ENCODE measurements at places on chromosomes 11 and 22.

DNA sequence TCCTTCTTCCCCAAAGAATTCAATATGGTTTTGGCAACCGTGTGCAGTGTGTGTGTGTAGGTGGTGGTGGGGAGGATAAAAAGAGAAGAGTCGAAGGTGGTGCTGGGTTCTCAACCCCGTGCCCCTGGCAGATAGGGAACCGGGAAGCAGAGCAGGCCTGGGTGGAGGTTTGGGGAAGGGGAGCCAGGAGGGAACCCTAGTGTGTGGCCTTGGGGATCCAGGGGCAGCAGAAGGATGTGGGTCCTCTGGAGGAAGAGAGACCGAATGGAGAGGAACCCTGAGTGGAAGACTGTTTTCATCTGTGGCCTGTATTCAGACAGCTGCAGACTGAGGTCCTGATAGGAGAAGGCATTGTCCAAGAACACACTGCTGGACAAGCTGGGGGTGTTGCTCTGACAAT lies 73.3 kb upstream of the B3GAT1 start:
- no peaks in the 10 kb centered on the region for H3K36me3 ChIP-seq
- H3K27me3 ChIP-seq = peaks cover 22% of the 10 kb centered on the region
- H3K27ac ChIP-seq = no peak overlapping the region
- H3K4me3 ChIP-seq = no peak overlapping the region
- ATAC-seq = no peak
- H3K4me1 ChIP-seq = no peaks in the 10 kb centered on the region

DNA sequence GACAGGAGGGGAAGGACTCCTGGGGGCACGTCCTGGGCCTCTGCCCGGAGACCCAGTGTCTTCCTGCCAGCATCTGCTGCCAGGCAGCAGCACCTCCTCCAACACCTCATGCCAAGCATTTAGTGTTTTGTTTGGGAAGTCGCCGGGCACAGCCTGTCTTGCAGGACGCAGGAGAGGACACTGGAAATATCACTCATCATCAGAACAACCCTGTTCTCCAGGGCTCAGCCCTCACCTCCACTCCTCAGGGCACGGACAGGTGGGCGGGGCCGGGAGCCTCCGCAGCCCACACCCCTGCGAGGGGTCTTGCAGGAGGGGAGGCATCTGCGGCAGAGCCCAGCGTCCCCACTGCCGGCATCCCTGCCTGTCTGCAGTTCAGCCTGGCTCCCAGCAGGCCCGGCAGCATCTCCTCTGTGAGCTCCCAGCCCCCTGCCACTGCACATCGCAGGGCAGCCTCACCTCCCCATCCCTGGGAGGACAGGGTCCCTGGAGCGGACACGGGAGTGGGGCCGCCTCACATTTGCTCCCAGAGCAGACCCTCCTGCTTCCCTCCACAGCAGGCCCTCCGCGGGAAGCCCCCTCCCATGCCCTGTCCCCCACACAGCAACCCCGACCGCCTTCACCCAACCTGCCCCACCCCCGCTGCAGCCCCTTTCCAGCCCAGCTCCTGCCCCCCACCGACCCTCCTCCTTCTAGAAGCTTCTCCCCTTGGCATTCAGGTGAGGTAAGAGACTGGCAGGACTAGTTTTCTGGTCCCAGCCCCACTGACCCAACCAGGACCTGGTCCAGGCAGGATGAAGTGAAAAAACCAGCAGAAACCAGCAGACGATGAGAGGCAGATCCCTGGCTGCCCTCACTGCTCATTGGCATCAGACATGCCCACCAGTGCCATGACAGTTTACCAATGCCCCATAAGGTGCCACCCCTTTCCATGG lies 72.7 kb downstream of the BRD1 start:
- no peak overlapping the region for H3K4me3 ChIP-seq
- no peak for ATAC-seq
- H3K36me3 ChIP-seq = no peaks in the 10 kb centered on the region
- H3K27ac ChIP-seq = no peak overlapping the region
- H3K27me3 ChIP-seq = peaks cover 62% of the 10 kb centered on the region
- H3K4me1 ChIP-seq = no peaks in the 10 kb centered on the region

GRCh38 chr22:16961477-16962186 lies 46.4 kb downstream of the GAB4 start:
- no peaks in the 10 kb centered on the region for H3K36me3 ChIP-seq
- no peaks in the 10 kb centered on the region for H3K27me3 ChIP-seq
- H3K4me3 ChIP-seq = no peak overlapping the region
- H3K27ac ChIP-seq = no peak overlapping the region
- no peaks in the 10 kb centered on the region for H3K4me1 ChIP-seq
- ATAC-seq = no peak

GRCh38 chr11:96275801-96276594 lies 67.0 kb downstream of the MAML2 start:
- no peaks in the 10 kb centered on the region for H3K36me3 ChIP-seq
- peaks cover 8% of the 10 kb centered on the region for H3K4me1 ChIP-seq
- H3K27ac ChIP-seq = no peak overlapping the region
- H3K4me3 ChIP-seq = no peak overlapping the region
- H3K27me3 ChIP-seq = no peaks in the 10 kb centered on the region

DNA sequence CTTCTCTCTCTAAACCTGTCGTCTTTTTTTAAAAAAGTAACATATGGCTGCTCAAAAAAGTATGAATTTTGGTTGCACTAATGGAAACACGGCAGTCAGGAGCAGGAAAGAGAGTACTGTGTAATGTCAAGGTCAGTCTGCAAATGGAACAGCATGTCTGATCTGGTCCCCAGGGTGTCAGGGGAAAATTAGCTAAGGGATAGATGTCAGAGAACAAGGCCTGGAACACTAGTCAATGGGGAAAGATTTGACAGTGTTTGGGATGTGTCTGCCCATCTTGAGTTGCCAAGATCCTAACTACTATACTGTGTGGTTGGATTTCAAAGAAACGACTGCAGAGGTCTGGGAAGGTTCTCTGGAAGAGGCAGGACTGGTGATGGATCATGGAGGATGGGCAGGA lies 65.7 kb upstream of the PHOX2A start:
- no peaks in the 10 kb centered on the region for H3K27me3 ChIP-seq
- no peak overlapping the region for H3K27ac ChIP-seq
- H3K4me3 ChIP-seq = no peak overlapping the region
- no peaks in the 10 kb centered on the region for H3K36me3 ChIP-seq
- no peaks in the 10 kb centered on the region for H3K4me1 ChIP-seq

DNA sequence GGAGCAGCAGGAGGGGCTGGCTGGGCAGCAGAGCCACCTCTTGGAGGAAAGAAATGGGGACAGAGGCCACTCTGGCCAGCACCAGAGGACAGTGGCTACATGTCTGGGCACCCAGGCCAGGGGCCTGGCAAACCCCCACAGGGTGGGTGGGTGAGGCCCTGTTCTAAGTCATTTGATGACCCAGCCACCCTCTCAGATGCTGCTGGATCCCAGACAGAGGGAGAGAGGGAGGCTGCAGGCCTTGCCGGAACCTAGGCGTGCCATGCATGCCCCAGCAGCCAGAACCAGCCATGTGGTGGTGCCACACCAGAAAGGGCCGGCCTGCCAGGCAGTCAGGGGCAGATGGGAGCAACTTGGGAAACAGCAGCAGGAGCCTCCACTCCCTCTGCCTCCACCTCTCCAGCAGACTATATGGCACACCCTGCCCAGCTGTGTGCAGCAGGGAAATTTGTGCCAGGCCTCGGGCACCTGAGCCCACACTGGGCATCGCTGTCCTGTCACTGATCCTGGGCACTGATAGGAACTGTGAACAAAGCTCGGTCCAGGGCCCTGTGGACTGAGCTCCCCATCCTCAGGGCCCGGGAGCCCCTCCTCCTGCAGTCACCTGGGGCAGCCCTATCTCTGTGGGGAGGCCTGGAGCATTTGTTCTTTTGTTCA lies 45.2 kb downstream of the RTN4R start:
- H3K27ac ChIP-seq = peak overlapping the region; percentile 24
- H3K36me3 ChIP-seq = no peaks in the 10 kb centered on the region
- no peak overlapping the region for H3K4me3 ChIP-seq
- H3K27me3 ChIP-seq = peaks cover 4% of the 10 kb centered on the region
- H3K4me1 ChIP-seq = peaks cover 19% of the 10 kb centered on the region

- H3K27me3 ChIP-seq = peaks cover 19% of the 10 kb centered on the region
- H3K36me3 ChIP-seq = no peaks in the 10 kb centered on the region
- H3K4me1 ChIP-seq = no peaks in the 10 kb centered on the region
- no peak for ATAC-seq
- no peak overlapping the region for H3K4me3 ChIP-seq
These were observed 1128.2 kb downstream of the BRD1 start for GRCh38 chr22:48699511-48699910.

- ATAC-seq = no peak
- H3K4me1 ChIP-seq = peaks cover 12% of the 10 kb centered on the region
- H3K36me3 ChIP-seq = no peaks in the 10 kb centered on the region
- H3K4me3 ChIP-seq = no peak overlapping the region
- no peak overlapping the region for H3K27ac ChIP-seq
These were observed 86.9 kb downstream of the UBASH3B start for GRCh38 chr11:122742301-122743018.

GRCh38 chr11:8288824-8289491 lies 25.3 kb upstream of the LMO1 start:
- ATAC-seq = no peak
- H3K4me3 ChIP-seq = no peak overlapping the region
- H3K4me1 ChIP-seq = peaks cover 10% of the 10 kb centered on the region

GRCh38 chr11:91673705-91674104 lies 550.9 kb upstream of the FAT3 start:
- H3K4me3 ChIP-seq = no peak overlapping the region
- no peaks in the 10 kb centered on the region for H3K27me3 ChIP-seq
- H3K4me1 ChIP-seq = no peaks in the 10 kb centered on the region
- no peak overlapping the region for H3K27ac ChIP-seq

DNA sequence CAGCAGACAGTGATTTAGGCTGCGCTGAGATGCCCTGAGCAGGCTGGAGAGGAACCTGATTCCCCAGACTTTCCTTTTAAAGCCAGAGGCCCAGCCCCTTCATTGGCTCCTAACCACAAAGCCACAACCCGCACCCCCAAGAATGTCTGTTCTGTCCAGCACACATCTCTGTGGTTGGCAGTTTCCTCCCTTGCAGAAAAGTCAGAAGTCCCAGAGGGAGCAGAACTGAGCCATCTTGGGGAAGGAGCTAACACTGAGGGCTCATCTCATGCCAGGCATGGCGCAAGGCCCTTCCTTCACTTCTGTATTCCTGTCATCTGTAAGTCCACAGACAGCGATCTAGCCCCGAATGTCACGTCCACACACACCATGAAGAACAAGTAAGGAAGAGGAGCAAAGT lies 97.1 kb upstream of the SYT13 start:
- no peak for ATAC-seq
- no peaks in the 10 kb centered on the region for H3K36me3 ChIP-seq
- no peak overlapping the region for H3K4me3 ChIP-seq
- peaks cover 32% of the 10 kb centered on the region for H3K27me3 ChIP-seq
- H3K4me1 ChIP-seq = peaks cover 11% of the 10 kb centered on the region

GRCh38 chr11:66101066-66101464 lies 31.0 kb downstream of the PACS1 start:
- peaks cover 13% of the 10 kb centered on the region for H3K4me1 ChIP-seq
- ATAC-seq = no peak
- no peak overlapping the region for H3K4me3 ChIP-seq
- H3K27ac ChIP-seq = no peak overlapping the region
- H3K36me3 ChIP-seq = no peaks in the 10 kb centered on the region

GRCh38 chr11:117799634-117800033 lies 2.6 kb upstream of the DSCAML1 start:
- H3K4me1 ChIP-seq = no peaks in the 10 kb centered on the region
- no peaks in the 10 kb centered on the region for H3K36me3 ChIP-seq
- no peak overlapping the region for H3K27ac ChIP-seq
- ATAC-seq = no peak
- no peak overlapping the region for H3K4me3 ChIP-seq
- peaks cover 36% of the 10 kb centered on the region for H3K27me3 ChIP-seq

DNA sequence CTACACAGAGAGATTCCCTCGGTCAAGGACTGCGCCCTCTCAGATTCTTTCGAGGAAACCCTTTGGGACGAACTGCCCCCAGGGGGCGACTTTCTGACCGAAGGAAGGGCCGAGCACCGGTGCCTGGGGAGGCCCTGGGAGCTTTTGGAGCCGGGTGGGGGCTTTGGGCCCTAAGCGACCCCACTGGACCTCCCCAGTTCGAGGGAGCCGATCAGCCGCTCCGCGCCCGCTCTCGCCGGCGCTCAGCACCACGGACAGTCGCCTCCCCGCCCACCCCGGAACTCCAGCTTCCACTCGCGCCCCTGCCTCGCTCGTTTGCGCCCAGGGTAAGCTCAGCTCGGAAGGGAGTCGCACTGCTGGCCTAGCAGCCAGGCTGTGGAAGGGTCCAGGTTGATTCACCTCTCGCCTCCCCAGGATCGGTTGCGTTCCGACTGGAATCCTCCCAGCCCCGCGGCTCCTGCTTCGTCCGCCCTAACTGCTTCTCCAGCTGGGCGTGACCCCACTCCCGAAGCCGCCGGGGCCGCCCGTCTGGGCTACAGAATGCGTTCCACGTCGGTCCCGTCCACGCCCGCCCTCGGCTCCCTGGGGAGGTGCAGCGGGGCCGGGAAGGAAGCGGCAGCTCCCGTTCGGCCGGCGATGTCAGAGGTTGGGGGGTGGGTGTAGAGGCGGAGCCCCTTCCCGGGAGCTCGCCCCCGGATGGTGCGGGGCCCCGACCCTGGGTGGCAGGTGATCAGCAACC lies 428 bp downstream of the SCN3B start:
- peak overlapping the region; percentile 24 for H3K4me3 ChIP-seq
- H3K27ac ChIP-seq = peak overlapping the region; percentile 59
- H3K27me3 ChIP-seq = peaks cover 77% of the 10 kb centered on the region
- H3K4me1 ChIP-seq = peaks cover 26% of the 10 kb centered on the region

DNA sequence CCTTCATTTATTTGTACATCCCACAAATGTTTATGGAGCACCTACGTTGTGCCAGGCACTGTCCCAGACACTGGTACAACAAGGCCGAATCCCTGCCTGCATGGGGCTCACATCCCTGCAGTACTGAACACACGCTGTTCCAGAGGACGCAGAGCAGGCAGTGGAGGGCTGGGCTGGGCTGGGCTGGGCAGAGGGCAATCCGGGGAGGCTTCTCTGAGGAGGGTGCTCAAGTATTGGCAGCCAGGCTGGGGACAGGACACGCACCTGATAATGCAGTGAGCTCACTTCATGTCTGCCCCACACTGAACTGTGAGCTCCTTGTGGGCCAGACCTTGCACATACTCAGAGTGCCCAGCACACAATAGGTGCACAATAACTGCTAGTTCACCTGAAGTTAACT lies 34.1 kb downstream of the CYTH4 start:
- no peak overlapping the region for H3K4me3 ChIP-seq
- peaks cover 88% of the 10 kb centered on the region for H3K27me3 ChIP-seq
- no peaks in the 10 kb centered on the region for H3K4me1 ChIP-seq
- no peaks in the 10 kb centered on the region for H3K36me3 ChIP-seq

GRCh38 chr22:35170716-35171697 lies 86.3 kb upstream of the HMGXB4 start:
- no peak for ATAC-seq
- H3K36me3 ChIP-seq = no peaks in the 10 kb centered on the region
- no peak overlapping the region for H3K27ac ChIP-seq

GRCh38 chr22:28914201-28914600 lies 30.8 kb downstream of the ZNRF3 start:
- no peaks in the 10 kb centered on the region for H3K27me3 ChIP-seq
- H3K4me3 ChIP-seq = no peak overlapping the region
- H3K36me3 ChIP-seq = no peaks in the 10 kb centered on the region
- H3K27ac ChIP-seq = peak overlapping the region; percentile 71

All from gastroesophageal sphincter (tissue), 4 donors.